ENCODE measurements at places on chromosomes 1 and 21.

DNA sequence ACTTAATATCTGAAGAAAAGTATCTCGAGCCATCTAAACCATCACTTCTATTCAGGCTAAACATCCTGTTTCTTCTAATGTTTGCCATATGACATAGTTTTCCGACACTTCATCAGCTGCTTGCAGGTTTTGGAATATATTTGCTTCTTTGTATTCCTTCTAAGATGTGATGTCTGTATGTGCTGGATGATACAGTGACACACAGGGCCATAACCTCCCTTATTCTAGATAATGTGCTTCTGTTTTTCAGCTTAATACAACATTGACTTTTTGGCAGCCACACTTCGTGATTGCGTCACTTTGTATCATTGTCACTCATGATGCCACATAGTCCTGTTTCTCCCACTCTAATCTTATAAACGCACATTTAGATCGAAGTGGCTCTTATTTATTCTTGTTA is 156.3 kb downstream of the CRB1 start:
- DNase-seq: no peak

GRCh38 chr1:145708063-145708462 is 895 bp upstream of the PDZK1 start:
- DNase-seq: no peak

GRCh38 chr1:39110882-39111281 is 84.7 kb downstream of the NDUFS5 start:
- DNase-seq: no peak

GRCh38 chr1:158579733-158580132 is at the start of gene OR10X1:
TSS of gene OR10X1 (minus strand) at chr1:158579899. CDS start at chr1:158579899, 0 bp downstream.
- DNase-seq: no peak

- no peak for DNase-seq
Observed at GRCh38 chr1:183554577-183554976, 35.7 kb downstream of the NCF2 start.
